BJ (cell line): ENCODE measurements at places on chromosomes 1 and 21.

DNA sequence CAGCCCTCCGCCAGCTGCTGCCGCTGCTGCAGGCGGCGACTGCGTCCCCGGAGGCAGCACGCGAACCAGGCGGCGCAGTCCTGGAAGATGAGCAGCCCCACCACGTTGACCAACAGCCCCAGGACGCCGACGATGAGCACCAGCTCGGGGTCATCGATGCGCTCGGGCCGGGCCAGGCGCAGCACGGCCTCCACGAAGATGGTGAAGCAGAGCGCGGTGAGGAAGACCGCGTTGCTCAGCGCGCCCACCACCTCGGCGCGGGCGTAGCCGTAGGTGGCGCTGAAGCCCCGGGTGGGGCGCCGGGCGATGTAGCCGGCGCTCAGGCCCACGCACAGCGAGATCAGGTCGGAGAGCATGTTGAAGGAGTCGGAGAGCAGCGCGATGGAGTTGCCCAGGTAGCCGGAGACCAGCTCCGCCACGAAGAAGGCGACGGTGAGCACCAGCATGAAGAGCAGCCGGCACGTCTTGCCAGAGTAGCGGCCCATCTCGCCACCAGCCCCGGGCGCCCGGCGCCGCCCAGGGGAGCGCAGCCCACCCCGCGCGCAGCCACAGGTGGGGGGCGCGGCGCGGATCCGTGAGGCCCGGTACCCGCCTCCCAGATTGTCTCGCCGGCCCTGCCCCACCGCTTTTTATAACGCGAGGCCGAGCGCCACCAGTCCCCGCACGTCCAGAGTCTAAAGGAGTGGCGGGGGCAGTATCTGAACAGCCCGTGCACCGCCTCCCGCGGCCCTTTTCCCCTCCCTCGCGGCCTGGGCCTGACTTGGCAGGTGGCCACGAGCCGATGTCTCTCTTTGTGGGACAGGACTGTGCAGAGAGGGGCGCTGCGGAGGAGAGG, at the start of gene SLC30A10:
Gene SLC30A10, minus strand, starts transcription at position 602 of the 835 bp plus-strand sequence. Its CDS starts 117 bp downstream, at position 485.
- no peak for DNase-seq

DNA sequence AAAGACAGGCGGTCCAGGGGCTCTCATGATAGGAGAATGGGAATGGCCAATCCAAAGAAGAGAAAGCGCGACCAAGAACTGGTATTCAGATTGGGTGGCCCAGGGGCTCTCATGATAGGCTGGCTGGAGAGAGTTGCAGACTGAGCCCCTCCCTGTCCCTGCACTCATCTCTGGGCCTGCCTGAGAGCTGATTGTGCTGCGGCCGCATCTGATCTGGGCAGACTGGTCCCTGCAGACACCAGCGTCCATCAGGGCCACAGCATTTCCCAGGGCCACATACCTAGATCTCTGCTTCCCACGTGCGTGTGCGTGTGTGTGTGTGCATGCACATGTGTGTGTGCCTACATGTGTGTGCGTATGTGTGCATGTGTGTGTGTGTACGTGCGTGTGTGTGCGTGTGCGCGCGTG, 30.4 kb upstream of the MAN1C1 start:
- no peak for DNase-seq

- no peak for DNase-seq
Observed at GRCh38 chr1:169048043-169048442, 58.4 kb upstream of the ATP1B1 start.

GRCh38 chr1:50970931-50971582, 1.0 kb downstream of the CDKN2C start:
- no peak for DNase-seq

- no peak for DNase-seq
Observed at GRCh38 chr1:109759513-109760334, 4.0 kb downstream of the EPS8L3 start.

DNA sequence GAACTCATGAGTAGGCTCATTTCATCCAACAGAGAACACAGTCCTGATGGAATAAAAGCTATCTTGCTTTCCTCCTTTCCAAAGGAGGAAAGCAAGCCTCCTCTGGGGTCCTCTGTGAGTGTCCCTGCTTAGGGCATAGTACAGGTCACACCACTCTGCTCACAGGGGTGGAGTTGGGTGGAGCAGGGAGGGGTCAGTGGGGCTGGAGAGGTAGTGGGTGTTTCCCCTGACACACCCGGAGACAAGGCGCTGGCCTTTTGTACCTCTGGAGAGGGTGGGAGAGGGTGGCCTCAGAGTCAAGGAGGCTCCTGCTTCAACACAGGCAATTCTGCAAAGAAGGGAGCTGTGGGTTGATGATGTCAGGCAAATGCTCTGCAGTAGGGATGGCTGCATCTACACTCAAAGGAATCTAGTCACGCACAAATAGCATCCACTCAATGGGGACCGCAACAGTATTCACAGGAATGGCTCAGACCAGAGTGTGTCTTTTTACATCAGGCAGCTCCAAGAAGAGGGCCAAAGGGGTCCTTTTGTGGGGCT, 58.6 kb upstream of the PLXNA2 start:
- no peak for DNase-seq

DNA sequence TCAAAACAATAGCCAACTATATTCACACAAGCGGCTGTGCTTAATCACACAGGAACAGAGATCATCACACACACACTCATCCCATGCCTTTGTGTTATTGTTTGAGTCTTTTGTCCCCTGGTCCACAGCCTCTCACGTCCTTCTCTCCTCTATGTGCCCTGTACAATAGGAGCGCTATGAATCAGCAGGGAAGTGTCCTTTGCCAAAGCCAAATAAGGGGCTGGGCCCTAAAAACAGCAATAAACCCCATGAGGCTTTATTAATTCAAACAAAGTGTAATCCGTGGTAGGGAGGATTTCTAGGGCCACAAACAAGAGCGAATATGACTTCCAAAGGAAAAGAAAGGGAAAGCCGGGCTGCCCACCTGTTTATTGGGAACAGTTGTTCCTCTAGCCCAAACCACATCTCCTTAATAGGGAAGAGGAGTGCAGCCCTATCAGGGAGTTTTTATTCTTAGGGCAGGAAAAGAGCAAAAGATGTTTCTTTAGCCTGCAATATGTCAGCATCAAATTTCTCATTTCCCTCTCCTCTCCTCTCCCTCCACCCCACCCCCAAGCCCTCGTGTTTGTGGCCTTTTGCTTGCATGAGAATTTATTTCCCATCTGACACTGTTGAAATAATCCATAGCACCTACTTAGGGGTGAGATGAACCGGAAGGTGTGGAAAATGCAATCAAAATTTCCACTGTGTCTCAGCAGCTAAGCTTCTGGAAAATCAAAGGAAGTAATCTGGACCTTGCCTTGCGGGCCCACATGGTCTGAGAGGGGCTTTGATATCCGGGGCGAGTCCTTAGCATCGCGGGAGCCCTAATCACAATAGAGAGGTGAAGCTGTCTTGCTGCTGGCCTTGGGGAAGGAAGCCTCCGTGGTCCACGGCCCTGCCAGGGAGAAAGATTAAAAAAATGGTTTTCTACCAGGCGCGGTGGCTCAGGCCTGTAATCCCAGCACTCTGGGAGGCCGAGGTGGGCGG, 45.3 kb upstream of the ITPKB start:
- no peak for DNase-seq
